ENCODE measurements at places on chromosomes 6 and 20.
A peak's percentile ranks its signal among the peaks of the same experiment; 100 is the strongest.

GRCh38 chr6:115896538-115897129, 164.1 kb downstream of the FRK start:
- DNase-seq: peak; percentile 52

DNA sequence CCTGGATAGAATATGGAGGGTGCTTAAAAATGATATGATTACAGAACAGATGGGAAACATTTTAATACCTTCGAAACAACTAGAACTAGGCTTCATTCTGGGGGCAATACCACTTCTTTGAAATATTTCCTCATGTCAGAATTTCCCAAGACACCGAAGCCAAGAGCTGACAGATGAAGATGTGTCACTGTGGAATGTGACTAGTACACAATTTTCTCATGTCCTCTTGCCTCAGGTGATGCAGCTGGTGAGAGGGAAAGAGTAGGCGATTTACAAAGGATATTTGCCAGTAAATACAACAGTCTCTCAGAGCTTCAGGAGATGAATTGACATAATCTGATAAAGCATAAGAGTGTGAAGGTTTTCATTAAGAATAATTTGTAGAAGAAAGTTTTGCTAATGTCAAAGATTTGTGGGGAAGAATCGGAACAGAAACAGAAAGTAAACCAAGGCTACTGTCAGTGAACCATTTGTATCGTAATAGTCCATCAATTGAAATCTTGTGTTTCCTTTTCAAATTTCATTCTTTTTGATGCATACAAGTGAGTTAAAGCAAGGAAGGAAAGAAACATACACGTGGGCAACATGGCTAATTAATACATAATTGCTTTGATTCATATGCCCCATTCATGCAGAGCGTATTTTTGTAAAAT, 164.7 kb upstream of the CCN2 start:
- DNase-seq: peak; percentile 91

DNA sequence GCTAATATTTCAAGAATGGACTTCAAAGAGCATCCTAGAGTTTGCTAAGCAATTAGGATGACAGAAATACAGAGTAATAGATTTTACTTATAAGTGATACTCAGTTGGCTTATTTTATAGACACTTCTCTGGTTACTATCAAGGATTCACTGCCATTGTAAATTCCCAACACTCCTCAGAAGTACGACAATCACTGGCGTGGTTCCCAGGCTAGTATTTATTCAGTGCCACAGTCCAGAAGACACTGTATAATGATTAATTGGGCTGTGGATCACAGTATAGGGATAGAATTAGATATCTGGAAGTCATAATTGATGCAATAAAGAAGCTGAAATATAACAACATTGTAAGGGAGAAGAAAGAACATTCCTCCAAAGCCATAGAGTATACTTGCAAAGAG, 15.7 kb downstream of the MANEA start:
- DNase-seq: no peak

DNA sequence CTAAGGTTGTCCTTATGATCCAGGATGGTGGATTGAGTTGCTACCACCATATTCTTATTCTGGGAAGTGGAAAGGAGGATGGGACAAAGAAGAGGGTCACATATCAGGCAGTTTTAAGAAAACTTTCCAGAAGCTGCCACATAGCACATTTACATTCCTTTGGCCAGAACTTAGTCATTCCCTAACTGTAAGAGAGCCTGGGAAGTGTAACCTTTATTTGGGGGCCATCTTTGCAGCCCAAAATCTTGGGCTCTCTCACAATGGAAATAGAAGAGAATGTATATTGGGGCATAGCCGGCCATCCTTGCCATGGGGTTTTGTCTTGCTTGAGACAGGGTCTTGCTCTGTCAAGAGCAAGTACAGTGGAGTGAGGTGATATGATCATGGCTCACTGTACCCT, 8.4 kb downstream of the ZNF341 start:
- no peak for DNase-seq

DNA sequence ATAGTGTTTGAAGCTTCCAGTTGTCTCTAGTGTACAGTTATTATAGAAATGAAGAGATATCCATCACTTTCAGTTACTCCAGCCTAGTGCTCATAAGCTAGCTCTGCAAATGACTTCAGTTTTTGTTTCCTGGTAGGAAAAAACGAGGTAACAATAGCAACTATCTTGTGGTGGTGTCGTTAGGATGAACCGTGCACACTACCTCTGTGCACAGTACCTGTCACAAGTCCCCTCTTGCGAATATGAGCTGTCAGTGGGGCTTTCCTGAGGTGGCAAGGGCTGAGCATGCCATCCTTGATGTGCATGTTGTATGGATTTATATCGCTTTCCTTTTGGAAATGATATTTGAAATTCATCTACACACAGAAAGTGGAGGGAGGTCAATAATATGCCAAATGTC, 151.8 kb downstream of the ARID1B start:
- no peak for DNase-seq

DNA sequence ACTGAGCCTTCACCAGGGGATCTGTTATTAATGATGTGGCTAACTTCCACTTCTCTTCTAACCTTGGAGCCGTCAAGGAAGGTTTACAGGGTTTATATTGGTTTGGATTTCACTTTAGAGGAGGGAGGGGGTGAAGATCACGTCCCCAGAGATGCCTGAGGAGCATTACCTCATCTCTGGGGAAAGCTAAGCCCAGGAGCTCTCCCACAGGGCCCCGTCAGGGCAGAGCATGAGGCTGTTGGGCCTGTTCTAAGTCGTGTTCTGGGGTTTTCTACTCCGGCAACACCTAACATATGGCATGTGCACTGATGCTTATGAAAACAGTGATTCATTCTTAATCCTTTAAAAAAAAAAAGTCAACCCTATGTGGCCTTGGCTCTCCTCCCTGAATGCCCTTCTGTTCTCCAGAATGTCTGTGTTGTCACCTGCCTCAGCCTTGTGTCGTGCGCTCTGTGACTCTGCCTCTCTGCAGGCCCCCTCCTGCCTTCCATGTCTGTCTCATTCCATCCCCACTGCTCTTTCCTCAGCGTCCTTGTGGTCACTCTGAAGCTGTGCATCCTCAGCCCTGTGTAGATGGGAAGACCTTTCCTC, 97.4 kb upstream of the JARID2 start:
- DNase-seq: peak; percentile 98

DNA sequence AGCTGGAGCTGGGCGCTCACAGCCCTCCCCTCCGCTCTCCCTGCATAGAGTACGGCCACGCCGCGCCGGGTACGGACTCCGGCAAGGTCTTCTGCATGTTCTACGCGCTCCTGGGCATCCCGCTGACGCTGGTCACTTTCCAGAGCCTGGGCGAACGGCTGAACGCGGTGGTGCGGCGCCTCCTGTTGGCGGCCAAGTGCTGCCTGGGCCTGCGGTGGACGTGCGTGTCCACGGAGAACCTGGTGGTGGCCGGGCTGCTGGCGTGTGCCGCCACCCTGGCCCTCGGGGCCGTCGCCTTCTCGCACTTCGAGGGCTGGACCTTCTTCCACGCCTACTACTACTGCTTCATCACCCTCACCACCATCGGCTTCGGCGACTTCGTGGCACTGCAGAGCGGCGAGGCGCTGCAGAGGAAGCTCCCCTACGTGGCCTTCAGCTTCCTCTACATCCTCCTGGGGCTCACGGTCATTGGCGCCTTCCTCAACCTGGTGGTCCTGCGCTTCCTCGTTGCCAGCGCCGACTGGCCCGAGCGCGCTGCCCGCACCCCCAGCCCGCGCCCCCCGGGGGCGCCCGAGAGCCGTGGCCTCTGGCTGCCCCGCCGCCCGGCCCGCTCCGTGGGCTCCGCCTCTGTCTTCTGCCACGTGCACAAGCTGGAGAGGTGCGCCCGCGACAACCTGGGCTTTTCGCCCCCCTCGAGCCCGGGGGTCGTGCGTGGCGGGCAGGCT, 4.6 kb downstream of the KCNK15 start:
- DNase-seq: no peak

DNA sequence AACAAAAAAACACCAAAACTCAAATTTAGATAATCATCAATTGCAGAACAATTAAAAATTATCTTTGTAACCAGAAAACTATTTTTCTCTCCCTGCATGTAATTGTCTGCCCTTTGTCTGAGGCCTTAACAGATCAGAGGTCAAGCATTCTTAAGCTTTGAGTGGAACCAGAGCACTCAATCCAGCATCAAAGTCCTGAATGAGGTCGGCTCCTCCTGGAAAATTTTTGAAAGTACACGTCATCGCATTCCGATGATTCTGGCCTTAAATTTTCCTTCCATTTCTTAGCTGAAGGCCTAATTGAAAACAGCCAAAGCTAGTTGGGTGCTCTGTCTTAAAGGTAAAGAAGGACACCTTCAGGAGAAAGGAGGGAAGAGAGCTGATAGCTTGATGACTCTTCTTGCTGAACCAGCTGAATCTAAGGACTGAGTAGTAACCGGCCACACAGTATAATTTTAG, 510.2 kb upstream of the SULF2 start:
- peak; percentile 89 for DNase-seq

DNA sequence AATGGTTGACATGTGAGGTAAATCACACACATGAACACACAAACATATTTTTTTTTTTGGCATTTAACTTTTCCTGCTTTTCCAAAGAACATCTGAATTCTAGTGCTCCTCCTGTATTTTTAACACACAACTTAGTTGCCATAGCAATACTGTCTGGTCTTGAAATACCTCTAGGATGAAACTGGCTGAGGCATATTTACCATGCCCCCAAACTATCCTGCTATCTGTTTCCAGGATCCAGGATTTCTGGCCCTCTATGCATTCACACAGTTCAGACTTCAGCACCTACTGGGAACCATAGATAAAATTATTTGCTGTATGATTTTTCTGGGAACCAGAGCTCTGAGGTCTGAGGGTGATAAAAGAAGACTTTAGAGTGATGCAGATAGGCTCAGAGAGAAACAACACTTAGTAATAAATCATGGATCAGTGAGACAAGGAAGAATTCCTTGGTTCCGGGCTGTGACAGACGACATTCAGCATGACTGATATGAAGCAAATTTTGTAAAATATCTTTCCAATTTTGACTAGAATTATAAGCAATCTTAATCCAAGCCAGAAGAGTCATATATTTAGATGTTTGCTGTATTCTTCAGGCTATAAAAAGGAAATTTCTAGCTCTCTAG, 359.7 kb downstream of the BTBD9 start:
- DNase-seq: no peak

DNA sequence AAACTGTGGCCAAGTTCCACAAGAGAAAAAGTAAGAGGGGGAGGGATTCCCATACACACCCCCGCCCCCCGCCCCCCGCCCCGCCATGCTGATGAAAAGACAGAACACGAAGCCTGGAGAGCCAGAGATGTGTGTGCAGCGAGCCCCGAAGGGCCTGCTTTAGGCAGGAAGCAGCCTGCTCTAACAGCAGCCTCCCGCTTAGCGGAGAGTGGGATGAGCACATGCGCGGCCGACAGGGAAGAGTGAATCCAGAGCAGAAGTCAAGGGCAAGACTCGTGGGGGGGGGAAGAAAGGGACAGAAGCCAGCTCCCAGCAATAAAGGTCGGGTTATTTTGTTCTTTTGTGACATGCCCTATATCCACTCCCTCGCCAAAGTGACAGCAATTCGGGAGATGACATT, 67.2 kb upstream of the PTGIS start:
- DNase-seq: no peak

DNA sequence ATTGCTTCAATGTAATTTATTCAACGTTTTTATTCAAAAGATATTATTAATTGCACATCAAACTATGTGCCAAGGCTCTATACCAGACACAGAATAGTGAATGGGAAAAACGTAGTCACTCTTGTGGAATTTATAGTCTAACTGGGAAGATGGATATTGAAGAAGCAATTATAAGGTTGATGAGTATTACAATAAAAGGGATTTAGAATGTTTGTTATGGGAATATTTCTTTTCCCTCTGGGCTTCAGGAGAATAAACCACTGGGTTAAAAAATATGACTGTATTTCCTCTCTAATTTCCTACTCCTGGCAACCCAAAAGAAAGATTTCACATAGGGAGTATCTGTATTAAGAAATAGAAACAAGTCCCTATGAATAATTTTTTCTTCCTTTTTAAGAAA, 25.1 kb upstream of the UTRN start:
- no peak for DNase-seq

DNA sequence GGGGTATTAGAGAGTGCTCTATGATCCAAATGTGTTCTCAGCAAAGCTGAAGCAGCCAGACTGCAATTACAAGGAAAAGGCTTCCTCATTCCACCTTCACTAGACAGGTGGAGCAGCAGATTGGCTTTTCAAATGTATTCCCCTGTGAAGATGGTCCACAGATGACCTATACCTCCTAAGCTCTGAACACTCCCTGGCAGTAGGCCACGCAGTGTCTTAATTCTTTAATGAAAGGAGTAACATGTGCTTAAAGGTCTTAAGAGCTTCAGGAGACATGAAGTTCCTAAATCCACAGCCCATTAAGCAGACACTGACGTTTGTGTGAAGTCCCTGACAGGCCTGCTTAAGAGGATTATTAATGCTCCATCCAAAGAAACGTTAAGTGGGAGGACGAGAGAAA, 138.9 kb upstream of the NUP153 start:
- no peak for DNase-seq

DNA sequence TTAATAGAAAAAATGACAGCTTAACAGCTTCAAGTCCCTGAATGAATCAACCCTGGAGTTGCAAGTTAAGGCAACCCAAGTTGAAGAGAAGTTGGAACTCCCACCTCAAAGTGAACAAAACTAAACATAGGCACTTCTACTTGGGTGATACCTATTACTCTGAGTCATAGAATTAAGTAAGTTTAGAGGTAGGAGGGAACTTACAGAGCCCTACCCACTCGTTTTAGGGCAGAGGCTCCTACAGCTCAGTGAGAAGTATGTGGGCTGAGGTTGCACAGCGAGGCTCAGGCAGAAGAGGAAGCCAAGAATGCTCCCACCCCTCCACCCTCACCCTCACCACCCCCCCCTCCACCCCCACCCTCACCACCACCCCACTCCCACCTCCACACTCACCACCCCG, 42.2 kb downstream of the NFATC2 start:
- peak; percentile 76 for DNase-seq

DNA sequence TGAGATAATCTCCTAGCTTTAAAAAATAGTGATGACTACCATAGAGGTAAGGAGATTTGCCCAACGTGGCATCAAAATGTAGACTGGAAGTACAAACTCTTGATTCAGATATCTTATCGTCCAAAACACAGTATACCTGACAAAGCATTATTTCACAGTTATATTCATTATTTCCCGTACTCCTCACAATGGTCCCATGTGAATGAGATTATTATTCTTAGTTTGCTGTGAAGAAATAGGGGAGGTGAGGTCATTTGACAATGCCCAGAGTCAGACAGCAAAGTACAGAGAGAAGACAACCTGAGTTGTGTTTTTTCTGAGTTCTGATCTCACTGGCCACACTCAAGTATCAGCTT, 1.2 kb upstream of the TFB1M start:
- DNase-seq: peak; percentile 26

All from epithelial cell of esophagus (primary cell).